Caudate nucleus (tissue), 63 donors: ENCODE measurements at places on chromosomes 6 and 20.

DNA sequence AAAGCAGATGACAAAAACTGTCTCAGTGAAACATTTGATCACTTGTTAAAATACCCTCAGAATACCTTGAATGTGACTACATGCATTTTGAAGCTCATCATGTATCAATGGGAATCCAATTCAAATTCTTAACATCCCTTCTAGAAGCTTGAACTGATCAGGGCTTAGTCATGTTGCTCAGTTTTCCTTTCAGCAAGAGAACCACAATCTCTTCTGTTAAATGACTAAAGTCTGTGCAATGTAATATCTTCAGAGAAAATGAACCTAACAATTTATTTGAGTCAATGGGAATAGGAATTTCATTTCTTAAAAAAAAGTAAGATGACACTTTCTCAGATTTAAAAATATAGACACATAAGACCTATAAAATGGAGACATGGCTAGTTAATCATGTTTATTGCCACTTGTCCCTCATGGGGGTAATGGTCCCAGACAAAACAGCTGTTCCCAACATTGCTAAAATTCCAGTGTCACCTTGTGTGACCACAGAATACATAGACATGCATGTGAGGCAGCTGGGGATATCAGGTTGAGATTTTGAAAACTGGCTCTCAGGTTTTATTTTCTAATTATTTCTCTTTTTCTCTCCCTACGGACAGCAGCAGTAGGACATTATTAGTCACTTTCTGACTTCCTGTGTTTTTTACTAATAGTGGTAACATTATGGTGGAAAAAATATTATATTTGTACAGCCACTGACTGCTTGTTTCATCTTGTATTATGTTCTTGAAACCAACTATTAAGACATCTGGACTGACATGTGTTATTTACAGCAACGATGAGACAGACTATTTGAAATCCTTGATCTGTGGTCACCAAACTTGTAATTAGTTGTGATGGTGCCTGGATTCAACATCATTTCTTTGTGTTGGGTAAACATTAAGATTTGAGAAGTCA lies 192.5 kb downstream of the COL9A1 start:
- no peak for DNase-seq

GRCh38 chr6:106178900-106179299 lies 92.8 kb downstream of the PRDM1 start:
- no peak for DNase-seq

GRCh38 chr6:118285791-118286190 lies 262.3 kb upstream of the PLN start:
- no peak for DNase-seq

GRCh38 chr6:18605841-18606240 lies 218.7 kb downstream of the RNF144B start:
- DNase-seq: no peak

DNA sequence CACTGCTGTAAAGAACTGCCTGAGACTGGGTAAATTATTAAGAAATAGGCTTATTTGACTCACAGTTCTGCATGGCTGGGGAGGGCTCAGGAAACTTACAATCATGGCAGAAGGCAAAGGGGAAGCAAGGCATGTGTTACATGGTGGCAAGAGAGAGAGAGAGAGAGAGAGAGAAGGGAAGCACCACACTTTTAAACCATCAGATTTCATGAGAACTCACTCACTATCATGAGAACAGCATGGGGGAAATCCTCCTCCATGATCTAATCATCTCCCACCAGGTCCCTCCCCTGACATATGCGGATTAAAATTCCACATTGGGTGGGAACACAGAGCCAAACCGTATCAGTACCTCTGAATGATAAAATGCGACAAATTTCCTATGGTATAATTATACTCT lies 203.9 kb upstream of the MARCKS start:
- no peak for DNase-seq

DNA sequence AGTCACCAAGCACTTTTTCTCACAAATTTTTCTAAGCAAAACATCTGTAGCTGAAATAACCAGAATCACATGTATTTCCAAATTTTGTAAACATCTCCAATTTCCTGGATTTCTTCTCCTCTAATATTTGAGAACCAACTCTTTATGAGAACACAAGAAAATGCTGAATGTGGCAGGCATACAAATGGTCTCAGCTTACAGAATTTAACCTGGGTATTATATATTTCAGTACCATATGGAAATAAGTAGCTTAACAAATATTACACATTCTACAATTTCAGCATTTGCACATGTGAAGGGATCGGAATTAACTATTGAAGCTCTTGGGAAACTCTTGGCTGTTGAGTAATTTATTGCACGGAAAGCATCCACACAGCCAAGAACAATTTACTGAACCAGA lies 92.5 kb downstream of the TBXT start:
- no peak for DNase-seq

- DNase-seq: no peak
Observed at GRCh38 chr6:140183881-140184280, 809.4 kb upstream of the CITED2 start.

GRCh38 chr20:36802326-36803222 lies 29.0 kb upstream of the DSN1 start:
- peak; percentile 14 for DNase-seq

- no peak for DNase-seq
Observed at GRCh38 chr6:157706883-157707282, 116.2 kb upstream of the SNX9 start.

DNA sequence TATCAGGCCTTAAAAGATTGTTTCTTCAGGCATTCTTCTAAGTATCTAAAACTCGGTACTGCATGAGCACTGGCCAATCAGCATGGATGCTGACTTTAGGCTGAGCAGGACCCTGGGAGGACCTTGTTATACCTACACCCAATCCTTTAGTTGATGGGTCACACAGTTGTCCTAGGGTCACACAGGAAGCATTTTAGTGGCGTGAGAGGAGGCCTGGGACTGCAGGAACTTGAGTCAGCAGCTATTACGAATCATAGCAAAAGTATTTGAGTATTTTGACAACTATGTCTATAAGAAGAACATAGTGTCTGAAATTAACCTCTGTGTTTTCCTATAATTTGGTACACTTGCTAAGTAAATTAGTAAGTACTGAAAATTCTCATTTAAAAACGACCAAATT lies 741.4 kb downstream of the HACE1 start:
- no peak for DNase-seq
